Stimulated activated CD8-positive, alpha-beta memory T cell treated with anti-CD3 and anti-CD28 coated beads, Interleukin-4, amount 100 ng/mL, for 1 hour (primary cell): ENCODE measurements at places on chromosomes 13 and 19.

DNA sequence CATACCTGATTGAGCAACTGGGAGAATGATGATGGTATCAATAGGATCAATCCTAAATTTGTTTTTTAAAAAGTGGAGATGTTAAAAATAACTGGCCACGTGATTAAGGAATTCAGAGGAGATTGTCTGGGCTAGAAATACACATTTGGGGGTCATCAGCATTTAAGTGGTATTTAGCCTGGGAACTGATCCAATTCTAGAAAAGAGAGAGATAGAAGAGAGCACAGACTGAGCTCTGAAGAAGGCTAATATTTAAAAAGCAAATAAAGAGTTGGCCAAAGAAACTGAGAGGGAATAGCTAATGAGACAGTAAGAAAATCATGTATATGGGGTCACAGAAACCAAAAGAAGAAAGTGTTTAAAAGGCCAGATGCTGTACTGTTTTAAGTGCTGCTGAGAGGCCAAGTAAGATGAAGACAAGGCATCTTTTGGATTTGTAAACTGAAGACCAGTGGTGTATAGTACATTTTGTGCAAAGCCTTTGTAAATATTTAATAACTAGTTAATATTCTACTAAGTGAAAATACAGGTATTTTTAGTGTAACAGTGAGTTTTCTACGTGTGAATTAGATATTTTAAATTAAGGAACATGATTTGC, 40.2 kb downstream of the UBL3 start:
- no peak for DNase-seq

DNA sequence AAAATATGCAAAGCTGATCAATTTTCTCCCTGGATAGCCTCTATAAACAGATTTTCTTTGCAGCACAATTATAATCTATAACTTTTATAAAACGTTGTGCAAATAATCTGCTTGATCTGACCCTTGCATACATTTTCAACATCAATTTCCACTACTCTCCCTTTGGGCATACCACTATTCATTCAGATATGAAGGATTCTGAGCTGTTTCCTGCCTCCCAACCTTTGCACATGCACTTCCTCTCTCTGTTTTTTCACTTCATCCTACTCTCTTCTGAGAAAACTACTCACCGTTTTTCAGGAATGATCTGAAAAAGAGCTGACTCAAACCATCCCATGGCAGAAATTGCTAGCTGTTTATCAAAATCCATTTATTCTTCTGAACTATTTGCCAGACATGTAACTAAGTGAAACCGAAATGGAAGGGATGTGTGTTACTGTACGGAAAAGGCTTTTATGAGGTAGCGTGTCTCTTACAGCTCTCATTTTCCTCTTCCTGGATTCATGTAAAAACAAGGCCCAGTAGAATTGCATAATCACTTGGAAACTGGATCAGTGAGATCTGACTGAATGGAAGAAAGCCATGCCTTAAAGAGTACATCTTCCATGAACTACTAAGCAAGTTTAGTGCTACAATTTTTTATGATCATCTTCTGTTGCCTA, 1447.3 kb upstream of the MIR17HG start:
- DNase-seq = no peak

DNA sequence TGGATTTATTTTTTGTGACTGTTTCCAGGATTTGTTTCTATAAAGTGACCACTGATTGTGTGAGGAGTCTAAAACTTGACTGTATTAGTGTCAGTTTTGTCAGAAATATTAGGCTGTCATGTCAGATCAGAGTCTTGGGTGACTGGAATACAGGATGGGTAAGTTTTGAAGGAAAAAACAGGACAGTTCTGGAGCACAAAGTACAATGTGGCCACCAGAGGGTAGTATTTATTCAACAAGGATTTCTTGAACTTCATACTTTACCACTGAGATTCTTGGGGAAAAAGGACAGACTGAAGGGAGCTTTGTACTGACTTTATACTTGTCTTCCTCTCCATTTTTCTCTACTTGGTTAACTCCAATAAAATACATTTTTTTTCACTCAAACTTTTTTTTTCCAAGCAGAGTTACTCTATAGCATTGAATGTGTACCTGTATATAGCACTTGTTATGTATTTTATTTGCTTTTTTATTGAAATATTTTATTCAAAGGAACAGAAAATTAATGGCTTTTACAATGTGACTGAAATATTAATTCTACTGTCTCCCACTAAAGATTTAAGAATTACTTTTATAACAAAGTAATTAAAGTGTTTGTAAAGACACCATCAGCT, 51.1 kb downstream of the LMO7 start:
- no peak for DNase-seq

DNA sequence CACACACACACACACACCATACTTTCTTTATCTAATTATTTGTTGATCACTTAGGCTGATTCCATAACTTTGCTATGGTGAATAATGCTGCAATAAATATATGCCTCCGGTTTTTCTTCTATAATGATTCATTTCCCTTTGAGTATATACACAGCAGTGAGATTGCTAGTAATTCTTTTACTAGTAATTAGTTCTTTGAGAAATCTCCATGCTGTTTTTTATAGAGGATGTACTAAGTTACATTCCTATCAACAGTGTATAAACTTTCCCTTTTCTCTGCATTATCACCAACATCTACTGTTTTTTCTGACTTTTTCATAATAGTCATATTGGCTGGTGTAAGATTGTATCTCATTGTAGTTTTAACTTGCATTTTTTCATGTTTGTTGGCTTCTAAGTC, 1405.1 kb downstream of the PCDH9 start:
- DNase-seq = no peak

GRCh38 chr13:73058432-73058735, 421 bp upstream of the KLF5 start:
- DNase-seq = no peak

DNA sequence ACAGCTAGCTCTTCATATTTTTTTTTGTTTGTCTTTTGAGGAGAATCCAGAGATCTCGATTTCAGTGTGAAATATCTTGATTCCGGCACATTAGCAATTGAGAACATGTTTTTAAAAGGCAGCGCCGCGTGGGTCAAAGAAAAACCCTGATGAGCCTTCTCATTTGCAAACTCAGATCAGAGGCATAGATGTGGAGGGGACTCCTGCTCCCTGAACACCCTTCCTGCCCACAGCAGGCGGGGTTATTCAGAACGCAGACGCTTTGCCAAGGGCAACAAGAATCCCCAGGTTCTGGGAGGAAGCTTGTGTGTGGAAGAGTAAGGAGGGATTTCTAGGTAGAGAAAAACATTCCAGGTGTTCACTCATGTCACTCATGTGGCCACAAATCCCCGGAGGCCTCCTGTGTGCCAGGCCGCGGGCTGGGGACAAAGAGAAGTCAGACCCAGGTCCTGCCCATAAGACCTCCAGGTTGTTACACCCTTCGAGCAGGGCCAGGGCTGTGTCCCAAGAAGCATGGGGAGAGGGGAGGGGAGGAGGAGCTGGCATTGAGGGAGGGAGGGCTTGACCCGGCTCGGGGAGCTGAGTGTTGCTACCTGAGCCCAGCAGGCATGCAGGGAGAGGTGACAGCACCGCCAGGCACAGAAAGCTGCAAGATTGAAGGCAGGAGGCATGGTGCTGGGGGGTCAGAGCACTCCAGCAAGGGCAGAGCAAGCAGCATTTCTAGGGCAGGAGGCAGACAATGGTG, 15.9 kb upstream of the IGLON5 start:
- no peak for DNase-seq

DNA sequence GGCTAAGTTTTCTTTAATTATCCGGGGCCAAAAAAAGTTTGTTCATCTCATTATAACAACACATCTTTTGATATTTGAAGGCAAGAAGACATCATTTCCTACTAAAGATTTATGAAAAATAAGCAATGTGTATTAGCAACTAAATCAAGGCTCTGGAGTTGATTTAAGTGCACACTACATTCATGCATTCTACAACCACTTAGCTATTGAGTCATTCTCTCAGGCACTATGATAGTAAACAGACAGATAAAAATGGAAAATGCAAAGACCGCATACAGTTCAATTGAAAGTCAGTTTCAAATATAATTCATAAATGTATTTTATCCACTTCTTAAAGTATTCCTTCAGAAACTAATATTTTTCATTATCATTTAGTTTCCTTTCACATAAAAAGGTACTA, 1395.2 kb downstream of the PCDH9 start:
- no peak for DNase-seq

DNA sequence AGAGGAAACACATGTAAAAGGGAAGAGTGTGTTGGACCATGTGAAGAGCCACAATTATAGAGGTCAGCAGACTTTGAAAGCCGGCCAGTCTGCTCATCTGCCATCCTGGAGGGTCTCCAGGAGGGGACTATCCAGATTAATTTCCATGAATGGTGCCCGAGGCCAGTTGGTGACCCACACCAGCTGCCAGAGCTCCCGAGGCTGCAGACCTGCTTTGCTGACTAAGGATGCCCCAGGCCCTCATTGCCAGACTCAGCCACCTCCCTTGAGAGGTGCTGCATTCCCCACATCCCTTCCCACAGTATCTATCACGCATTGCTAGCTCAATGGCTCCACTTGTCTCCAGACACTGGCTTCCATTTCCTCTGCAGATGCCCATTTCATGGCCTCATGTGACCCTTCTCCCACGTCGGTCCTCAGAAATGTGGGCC, 110.3 kb downstream of the NALCN start:
- no peak for DNase-seq

- no peak for DNase-seq
Observed at GRCh38 chr19:57689750-57690149, 8.0 kb downstream of the ZNF551 start.

- no peak for DNase-seq
Observed at GRCh38 chr13:80214050-80214449, 126.9 kb downstream of the SPRY2 start.

DNA sequence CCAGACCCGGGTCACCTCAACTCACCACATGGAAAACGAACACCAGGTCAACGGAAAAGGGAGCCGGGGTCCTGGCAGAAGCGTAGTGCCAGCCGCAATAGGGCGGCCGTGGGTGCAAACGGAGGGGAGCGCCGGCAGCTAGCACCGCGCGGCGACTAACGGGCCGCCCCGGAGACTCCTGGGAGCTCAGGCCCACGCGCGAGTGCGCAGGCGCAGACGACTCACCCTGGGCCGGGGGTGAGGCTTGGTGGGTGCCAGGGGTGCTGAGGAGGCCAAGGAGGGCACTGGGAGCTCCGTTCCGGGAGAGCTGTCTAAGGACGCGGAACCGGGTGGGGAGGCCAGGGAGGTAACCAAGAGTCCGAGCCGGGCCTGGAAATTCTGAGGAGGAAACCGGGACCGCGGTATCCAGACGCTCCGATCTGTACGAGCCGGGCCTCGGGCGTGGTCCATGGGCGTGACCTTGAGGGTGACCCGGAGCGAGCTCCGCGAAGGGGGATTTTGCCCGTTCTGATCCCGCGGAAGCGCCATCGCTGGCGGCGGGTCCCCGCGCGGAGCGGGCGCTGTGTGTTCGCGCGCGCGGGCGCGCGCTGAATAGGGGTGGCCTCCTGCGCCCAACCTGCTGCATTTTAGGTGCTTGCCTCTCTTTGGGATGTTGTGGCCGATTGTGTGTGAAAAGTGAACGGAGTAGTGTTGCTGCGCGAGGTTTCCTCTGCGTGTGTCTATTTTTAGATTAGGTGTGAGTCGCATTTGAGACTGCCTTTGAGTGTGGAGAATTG, at the start of gene ZNF382:
TSS of gene ZNF382 (plus strand) at position 213 of the 776 bp plus-strand sequence. CDS start 4,602 bp downstream, outside the sequence.
- peak; percentile 79 for DNase-seq

GRCh38 chr19:993831-994393, 6.3 kb upstream of the GRIN3B start:
- DNase-seq = no peak

DNA sequence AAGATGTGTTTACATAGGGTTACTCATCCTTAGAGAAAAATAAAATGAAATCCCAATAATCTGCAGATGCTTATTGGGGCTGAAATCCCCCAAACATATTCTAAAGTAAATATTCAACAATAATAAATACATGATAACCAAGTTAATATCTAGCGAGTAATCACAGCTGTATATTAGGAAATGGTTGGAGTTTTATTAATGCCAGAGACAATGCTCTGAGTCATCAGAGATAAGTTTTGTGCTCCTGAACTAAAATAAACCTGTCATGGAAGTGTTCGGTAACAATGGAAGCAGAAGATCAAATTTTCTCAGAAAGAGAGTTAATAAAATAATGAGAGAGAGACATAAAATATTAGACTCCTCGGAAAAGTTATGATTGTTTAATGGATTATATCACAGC, 31.4 kb downstream of the FLT1 start:
- no peak for DNase-seq
